ENCODE measurements at places on chromosomes 13 and 19.

DNA sequence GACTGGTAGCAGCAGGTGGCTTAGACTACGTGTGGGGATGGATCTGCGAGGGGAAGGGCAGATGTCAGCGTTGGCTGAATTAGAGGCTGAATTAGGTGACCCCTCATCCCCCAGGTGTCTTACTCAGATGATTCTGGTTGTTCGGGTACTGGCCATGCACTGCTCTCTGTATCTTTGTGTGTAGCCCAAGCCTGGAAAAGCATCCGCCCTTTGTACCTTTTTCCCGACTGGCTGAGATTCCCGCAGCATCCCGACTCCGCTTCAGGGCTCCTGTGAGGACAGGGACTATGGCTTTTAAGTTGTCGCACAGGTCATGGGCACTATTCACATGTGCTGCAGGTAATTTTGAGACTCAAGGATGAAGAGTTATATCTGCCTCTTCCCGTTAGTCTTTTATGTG lies 7.2 kb downstream of the TFDP1 start:
- no peak for DNase-seq

GRCh38 chr19:17306285-17306714 lies 628 bp downstream of the MRPL34 start:
- DNase-seq = no peak

GRCh38 chr19:38545596-38545995 lies 72.2 kb downstream of the MAP4K1 start:
- peak; percentile 6 for DNase-seq

GRCh38 chr13:112452380-112453206 lies 76.4 kb downstream of the SPACA7 start:
- DNase-seq = no peak

DNA sequence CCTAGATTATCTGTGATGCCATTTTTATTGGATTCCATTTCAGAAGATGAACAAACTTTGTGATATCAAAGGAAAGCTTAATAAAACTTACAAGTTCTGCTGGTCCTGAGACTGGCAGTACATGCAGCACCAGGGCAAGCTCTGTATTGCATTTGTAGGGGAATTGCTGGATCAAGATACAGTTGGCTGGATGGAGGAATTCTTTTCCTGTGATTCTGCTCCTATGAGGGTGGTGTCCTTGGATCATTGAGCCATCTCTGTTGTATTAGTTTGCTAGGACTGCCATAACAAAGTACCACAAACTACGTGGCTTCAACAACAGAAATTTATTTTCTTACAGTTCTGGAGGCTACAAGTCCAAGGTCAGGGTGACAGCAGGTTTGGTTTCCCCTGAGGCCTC lies 33.9 kb upstream of the CSNK1A1L start:
- DNase-seq = peak; percentile 30

- no peak for DNase-seq
Observed at GRCh38 chr13:95723438-95723837, 46.5 kb downstream of the DNAJC3 start.

GRCh38 chr19:46309056-46309455 lies 12.2 kb downstream of the HIF3A start:
- DNase-seq = no peak

GRCh38 chr13:25709088-25709487 lies 337.3 kb downstream of the ATP8A2 start:
- no peak for DNase-seq

GRCh38 chr13:26202365-26202972 lies 19.6 kb downstream of the RNF6 start:
- peak; percentile 63 for DNase-seq

DNA sequence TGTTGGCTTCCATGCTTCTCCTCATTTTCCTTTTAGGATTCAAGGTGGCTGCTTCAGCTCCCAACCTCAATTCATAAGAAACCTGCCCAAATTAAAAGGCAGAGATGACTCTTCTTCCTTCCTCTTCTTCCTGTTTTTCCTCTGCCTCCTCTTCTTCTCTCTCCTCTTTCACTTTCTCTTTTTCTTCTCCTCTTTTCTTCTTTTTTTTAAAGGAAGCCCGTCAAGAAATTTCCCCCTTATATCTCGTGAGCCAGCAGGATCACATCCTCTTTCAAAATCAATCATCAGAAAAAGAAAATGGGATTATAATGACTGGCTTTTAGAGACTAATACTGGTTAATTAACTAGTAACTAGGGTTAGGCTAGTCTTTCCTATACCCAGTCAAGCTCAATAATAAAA lies 220.3 kb downstream of the NBEA start:
- no peak for DNase-seq

DNA sequence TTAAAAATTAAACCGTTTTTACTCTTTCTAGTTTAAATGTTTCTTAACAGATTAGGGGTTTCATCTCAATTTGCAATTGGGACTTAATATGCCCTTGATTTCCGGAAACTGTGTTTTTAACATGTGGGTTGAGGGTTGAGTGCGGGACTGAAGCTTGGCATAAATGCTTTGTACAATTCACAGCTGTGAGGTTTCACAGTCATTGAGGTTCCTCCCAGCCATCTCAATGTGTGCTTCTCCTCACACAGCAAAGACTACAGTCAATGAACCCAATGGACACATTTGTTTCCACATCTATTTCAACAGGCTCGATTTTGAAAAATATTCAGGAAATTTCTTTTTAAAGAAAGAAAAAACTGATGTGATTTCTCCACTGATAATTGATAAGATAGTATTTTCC lies 328.6 kb downstream of the TBC1D4 start:
- no peak for DNase-seq

- DNase-seq = no peak
Observed at GRCh38 chr19:1070576-1070930, 3.6 kb downstream of the ARHGAP45 start.

- DNase-seq = no peak
Observed at GRCh38 chr19:47075179-47075810, 26.9 kb upstream of the TMEM160 start.

DNA sequence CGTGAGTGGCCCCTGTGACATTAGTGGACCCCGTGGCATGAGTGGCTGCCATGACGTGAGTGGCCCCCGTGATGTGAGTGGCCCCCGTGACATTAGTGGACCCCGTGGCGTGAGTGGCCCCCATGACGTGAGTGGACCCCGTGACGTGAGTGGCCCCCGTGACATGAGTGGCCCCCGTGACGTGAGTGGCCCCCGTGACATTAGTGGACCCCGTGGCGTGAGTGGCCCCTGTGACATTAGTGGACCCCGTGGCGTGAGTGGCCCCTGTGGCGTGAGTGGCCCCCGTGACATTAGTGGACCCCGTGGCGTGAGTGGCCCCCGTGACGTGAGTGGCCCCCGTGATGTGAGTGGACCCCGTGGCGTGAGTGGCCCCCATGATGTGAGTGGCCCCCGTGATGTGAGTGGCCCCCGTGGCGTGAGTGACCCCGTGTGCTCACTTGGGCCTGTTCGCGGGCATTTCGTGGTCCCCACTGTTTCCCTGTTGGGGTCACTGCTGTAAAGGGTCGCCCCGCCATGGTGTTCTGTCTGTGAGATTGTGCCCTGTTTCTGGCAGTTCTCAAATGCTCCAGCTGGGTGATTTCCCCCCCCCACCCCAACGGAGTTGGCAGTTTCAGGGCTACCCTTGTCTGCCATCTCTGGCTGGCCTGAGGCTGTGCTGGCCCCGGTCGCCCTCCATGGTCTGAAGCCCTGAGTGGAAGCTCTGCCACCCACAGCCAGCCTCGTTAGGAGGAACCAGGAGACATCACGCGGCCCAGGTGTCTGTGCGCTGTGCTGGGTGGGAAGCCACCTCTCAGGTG lies 64.2 kb downstream of the MCF2L start:
- no peak for DNase-seq

DNA sequence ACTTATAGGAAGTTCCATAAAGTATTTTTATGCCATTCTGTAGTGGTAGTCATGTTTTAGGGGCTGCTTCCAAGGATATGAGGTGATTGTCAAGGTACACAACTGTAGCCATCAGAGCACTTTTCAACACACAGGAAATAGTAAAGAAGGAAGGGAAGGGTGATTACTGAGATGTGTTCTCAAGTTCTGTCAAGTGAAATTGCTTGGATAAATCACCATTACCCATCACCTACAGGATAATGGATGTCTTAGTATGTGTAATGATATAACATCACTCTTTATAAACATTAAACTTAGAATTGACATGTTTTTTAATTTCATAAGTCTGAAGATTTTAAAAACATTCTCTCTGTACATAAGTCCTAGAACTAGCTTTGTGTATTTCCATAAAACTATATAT lies 487.9 kb downstream of the DCT start:
- no peak for DNase-seq

DNA sequence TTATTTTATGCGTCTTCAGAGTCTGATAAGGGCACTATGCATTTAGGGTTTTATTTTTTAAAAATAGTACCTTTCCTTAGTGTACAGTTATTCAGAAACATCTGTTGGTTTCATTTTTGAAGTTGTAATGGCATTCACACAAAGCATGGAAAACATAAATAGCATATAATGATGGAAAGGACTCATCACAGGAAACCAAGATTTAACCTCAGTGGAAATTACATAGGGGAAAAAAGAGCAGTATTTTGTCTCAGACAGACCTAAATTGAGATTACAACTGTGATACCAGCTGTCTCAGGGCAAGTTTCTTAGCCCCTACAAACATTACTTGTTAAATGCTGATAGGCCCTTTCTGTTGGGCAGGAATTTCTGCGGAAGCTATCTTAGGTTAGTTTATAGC lies 57.2 kb downstream of the NHLRC3 start:
- DNase-seq = no peak

DNA sequence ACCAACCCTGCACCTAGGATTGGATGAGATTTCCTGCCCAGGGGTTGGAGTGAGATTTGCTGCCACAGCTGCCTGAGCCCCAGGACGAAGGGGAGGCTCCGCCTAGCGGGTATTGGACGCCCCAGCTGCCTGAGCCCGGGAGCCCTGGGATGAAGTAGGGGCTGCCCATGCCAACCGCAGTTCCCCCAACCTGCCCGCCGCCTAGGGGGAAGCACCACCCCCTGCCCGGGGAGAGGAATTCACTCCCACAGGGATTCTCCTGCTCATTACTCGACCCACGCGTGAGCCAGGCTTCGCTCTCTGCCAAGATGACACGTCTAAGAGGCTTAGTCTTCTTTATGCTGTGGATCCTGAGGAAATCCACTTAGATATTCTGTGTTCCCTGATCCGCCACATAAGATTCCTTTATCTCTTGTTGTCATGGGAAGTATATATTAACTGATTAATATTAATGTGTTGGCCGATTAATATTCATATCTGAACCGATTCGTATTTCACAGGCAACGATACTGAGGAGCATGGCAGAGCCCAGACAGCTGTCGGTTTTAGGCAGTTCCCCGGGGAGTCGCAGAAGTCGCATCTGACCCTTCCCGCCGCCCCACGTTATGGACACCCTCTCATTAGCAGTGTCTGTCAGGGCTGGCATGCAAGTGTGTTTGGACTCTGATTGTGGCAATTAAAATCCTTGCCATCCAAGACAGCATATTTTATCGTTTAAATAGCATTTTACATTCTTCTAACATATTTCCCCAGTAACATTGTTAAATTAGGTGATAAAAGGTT lies 44.5 kb upstream of the KCTD15 start:
- no peak for DNase-seq

- peak; percentile 45 for DNase-seq
Observed at GRCh38 chr19:35514282-35514809, 897 bp upstream of the DMKN start.

GRCh38 chr19:33819880-33820781 lies 23.5 kb downstream of the KCTD15 start:
- peak; percentile 82 for DNase-seq

DNA sequence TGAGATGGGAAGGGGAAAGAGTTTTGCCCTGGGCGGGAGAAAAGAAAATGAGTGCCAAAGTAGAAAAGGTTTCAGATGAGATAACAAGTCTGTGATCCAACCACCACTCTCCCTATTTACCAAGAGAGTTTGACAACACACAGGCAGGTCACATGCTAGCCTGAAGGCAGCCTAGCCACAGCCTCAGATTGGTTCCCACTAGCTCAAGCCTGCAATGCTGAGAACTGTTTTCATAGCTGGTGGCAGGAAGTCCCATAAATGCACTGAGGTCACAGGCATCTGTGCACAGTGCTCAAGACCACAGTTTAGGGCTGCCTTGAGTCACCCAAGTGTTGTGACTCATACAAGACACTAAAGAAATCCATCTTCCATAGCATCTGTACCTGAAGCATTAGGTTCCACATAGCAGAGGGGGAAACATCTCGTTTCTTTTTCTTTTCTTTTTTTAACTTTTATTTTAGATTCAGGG lies 18.5 kb upstream of the POP4 start:
- peak; percentile 82 for DNase-seq

- no peak for DNase-seq
Observed at GRCh38 chr13:73142071-73142470, 83.3 kb downstream of the KLF5 start.

- no peak for DNase-seq
Observed at GRCh38 chr13:21771075-21771474, 100.2 kb downstream of the FGF9 start.

DNA sequence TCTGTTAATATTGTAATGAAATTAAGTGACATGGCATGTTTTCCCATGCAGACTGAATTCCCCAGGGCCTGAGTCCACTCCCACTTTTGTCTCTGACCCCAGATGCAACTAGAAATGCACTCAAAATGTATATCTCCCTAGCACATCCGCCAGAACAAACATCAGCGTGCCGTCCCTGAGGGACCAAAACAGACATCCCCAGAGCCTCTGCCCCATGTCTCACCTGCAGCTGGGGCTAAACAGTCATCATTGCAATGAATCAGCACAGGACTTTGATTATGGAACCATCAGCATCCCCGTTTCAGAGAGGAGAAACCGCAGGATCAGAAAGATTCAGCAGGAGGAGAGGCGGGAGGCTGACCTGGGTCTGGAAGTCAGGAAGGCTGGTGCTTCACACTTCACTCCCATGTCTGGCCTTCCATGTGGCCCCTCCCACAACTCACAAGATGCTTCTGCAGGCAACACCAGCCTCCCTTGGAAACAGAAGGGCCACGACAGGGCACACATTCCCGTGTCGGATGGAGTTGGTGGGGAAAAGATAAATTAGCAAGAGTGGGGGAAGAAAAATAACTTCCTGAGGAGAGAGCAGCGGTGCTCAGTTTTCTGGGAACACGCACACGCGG lies 130.6 kb upstream of the VSTM2B start:
- no peak for DNase-seq

DNA sequence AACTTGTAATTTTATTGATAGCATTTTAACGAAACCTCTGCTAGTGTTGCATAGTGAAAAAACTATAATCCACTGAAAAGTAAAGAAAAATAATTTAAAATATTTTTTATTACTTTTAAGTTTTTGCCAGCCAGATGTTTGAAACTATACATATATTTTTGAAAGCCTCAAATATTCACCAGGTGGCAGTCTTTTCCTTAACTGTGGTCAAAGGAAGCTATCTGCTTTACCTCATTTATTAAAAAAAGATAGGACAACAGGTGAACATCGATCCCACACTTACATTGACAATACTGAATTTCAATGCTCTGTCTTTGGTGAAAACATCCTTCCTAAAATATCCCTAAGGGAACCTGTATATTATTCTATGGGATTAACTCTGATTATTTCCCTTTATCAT lies 100.5 kb downstream of the TRPC4 start:
- no peak for DNase-seq

DNA sequence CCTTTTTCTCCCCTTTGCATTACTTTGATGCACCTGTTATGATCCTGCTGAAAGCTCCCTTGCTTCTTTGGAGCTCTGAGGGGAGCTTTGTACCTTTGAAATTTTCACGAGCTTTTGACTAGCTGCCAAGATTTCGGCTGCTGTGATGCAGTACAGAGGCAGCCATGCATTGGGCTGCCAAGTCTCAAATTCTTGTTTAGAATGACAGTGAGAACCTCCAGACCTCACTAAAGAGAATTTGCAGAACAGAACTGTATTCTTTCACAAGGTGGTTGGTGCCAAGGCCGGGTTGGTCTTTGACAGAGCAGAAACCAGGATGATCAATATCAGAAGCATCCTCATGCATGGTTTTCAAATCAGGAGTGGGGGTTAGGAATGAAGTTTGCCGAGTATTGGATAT lies 414.8 kb downstream of the GPC5 start:
- DNase-seq = no peak
